ENCODE measurements at places on chromosomes 11 and 22.
A peak's percentile ranks its signal among the peaks of the same experiment; 100 is the strongest.

- peak; percentile 59 for DNase-seq
These were observed 2.3 kb downstream of the RASL10A start for GRCh38 chr22:29313126-29313575.

GRCh38 chr11:4049006-4049405 is 45.6 kb upstream of the RRM1 start:
- peak; percentile 62 for DNase-seq

- no peak for DNase-seq
These were observed 7.9 kb upstream of the MS4A2 start for GRCh38 chr11:60080535-60080934.

DNA sequence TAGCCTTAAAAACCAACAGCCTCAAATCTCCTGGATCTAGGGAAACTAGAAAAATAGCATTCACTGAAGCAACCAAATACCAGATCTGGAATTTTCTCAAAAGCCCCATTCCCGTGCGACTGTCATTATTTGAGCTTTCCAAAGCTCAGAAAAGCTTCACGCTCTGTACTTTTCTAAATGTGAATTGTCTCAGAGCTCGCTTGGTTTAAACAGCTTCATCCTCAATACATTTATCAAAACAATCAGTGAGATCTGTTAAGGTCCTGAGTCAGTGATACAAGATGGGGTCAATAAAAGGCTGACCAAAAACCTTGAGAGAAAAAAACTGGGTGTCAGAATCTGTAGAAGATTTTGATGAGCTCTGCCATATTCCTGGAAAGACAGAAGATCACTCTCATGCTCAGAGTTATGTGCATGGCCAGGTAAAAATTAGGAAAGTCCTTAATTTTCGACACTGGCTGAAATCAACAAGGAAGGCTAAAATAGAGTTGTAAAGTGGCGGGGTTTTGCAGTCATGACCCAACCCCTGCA is 60.2 kb upstream of the VPREB1 start:
- no peak for DNase-seq

GRCh38 chr11:73412308-73412707 is 36.1 kb downstream of the RELT start:
- no peak for DNase-seq

DNA sequence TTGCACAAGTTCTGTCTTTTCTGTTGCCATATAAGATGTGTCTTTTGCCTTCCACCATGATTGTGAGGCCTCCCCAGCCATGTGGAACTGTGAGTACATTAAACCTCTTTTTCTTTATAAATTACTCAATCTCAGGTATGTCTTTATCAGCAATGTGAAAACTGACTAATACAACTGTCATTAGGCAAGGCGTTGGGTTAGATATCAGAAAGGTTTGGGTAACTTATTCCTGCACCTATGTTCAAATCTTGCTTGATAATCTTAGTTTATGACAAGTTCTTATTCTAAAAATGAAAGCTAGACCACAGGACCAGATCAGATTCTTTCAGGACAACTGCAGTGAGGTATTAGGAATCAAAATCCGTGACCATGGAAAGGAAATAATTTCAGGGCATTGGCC is 160.6 kb upstream of the BDNF start:
- no peak for DNase-seq

- DNase-seq, result no peak
These were observed 25.1 kb downstream of the RPL27A start for GRCh38 chr11:8707541-8708191.

DNA sequence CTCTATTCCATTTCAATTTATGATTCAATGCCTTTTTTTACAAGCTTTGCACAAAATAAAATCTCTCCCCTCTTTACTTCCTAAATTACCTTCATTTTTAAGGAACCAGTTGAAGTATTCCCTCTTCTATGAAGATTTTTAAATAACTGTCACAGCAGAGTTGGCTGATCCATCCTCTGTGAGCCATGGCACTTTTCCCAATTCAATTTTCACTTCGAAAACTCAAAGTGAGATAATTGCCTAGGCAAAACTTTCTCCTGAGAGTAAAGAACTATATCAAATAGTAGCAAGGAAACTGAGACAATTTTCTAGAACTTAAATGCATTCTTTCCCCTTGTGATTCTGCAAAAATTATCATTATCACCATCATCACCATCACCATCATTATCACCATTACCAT is 259.9 kb upstream of the ARHGAP20 start:
- no peak for DNase-seq

GRCh38 chr11:115808351-115808940 is 304.2 kb upstream of the CADM1 start:
- no peak for DNase-seq

- DNase-seq, result peak; percentile 91
These were observed 67.7 kb downstream of the TBC1D22A start for GRCh38 chr22:46829941-46830715.

- DNase-seq, result no peak
These were observed 97.8 kb downstream of the PKNOX2 start for GRCh38 chr11:125262194-125262829.

DNA sequence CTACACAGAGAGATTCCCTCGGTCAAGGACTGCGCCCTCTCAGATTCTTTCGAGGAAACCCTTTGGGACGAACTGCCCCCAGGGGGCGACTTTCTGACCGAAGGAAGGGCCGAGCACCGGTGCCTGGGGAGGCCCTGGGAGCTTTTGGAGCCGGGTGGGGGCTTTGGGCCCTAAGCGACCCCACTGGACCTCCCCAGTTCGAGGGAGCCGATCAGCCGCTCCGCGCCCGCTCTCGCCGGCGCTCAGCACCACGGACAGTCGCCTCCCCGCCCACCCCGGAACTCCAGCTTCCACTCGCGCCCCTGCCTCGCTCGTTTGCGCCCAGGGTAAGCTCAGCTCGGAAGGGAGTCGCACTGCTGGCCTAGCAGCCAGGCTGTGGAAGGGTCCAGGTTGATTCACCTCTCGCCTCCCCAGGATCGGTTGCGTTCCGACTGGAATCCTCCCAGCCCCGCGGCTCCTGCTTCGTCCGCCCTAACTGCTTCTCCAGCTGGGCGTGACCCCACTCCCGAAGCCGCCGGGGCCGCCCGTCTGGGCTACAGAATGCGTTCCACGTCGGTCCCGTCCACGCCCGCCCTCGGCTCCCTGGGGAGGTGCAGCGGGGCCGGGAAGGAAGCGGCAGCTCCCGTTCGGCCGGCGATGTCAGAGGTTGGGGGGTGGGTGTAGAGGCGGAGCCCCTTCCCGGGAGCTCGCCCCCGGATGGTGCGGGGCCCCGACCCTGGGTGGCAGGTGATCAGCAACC is 428 bp downstream of the SCN3B start:
- peak; percentile 65 for DNase-seq

DNA sequence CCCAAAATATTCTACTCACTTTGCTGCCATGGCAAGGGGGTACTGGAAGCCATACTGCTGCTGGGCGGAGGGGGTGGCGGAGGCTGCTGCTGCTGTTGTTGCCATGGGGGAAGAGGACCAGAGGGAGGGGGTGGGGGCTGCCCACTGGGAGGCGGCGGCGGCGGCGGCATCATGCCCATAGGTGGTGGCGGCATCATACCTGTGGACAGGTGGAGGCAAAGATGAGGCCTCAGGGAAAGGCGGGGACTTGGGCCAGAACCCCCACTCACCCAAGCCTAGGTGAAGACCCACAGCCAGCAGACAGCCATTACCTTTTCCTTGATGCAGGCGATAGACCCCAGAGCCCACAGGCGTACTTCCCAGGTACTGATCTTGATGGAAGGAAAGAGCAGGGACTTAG is 7.1 kb upstream of the PYGM start:
- no peak for DNase-seq

- no peak for DNase-seq
These were observed 6.7 kb upstream of the DERL3 start for GRCh38 chr22:23845265-23846080.

DNA sequence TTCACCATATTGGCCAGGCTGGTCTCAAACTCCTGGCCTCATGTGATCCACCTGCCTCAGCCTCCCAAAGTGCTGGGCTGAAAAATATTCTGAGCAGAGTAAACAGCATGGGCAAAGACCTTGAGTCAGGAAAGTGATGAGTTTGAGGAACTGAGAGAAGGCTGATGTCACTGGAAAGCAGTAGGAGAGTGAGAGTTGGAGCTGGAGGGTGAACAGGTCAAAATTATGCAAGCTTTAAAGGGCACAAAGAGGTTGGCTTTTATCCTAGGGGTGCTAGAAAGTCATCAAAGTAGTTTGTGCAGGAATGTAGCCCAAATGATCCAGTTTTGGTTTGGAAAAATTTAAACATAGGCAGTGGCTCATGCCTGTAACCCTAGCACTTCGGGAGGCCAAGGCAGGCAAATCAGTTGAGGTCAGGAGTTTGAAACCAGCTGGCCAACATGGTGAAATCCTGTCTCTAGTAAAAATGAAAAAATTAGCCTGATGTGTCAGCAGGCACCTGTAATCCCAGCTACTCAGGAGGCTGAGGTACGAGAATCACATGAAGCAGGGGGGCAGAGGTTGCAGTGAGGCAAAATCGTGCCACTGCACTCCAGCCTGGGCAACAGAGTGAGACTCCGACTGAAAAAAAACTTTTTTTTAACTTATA is 44.7 kb upstream of the CXCR5 start:
- peak; percentile 74 for DNase-seq

DNA sequence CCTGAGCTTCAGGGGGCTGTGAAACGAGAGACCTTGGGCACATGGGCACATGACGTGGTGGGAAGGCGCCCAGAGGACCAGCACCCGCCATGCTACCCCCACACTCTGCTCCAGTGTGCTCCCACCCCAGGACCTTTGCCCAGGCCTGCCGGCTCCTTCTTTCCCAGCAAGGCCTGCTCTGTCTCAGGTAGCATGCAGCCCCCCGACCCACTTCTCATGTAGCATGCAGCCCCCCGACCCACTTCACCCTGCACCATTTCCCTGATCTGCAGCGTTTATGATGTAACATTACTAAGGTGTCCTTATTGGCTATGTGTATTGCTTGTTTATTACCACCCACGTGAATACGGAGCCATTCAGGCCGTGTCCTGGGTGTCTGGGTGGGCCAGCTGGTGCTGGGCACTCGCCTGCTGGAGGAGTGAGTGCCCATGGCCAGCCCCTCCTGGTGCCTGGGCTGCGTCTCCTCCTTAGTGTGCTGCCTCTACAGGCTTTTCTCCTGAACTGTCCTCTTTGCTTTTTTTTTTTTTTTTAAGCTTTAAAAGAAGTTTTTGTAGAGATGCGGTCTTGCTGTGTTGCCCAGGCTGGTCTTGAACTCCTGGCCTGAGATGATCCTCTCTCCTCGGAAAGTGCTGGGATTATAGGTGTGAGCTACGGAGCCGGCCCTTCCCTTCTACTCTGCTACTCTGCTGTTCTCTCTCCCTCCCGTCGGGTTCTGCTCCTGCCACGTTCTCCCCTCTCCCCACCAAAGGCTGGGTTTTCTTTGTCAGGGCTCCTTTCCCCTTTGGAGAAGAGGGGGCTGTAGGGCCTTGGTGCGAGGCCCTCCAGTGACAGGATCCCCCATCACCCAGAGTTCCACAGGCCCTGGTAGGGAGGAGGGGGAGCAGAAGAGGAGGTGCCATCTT is 29.4 kb downstream of the LRP5 start:
- DNase-seq, result no peak

DNA sequence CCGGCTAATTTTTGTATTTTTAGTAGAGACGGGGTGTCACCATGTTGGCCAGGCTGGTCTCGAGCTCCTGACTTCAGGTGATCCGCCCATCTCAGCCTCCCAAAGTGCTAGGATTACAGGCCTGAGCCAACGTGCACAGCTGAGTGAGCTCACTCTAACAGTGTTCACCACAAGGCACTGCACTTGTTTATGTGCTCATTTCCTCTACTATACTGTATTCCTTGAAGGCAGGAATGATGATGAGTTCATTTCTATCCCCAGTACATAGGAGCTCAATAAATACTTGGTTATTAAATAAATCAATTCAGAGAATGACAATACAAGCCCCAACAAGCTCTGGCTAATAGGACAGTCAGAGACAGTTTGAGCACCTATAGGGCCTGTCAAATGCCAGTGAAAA is 29.1 kb downstream of the ALG8 start:
- no peak for DNase-seq

GRCh38 chr11:76690736-76691135 is 20.2 kb upstream of the LRRC32 start:
- DNase-seq, result peak; percentile 91

DNA sequence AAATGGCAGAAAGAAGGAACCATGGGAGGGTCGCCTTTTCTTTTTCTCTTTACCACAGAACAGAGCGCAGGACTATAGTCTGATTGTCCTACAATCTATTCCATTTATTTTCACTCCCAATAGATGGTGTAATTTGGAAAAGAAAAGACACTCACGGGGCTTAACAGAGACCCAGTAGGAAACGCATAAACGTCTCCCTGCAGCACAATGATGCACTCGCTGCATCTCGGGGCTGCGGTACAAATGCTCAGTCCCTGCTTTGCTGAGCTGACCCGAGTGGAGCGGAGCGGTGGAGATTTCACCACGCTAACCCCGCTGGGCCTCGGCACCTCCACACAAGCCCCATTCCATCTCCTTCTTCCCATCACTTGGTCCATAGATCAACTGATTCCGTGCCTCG is 1.5 kb downstream of the FEZ1 start:
- no peak for DNase-seq

DNA sequence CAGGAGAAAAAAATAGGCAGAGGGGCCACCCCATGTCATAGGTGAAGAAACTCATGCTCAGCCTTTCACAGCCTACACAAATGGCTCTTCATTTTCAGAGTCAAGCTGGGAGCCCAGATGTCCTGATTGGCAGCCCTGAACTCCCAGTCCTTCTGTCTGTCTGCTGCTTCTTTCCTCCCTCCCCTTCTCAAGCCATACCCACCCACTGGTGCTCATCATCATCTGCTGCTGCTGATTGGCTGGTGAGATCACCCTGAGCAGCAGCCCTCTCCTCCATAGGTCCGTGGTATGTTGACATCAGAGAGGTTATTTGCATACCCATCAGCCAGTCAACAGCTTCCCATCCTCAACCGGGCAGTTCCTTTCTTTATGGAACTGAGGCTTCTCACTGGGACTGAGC is 46.1 kb upstream of the PRDM11 start:
- peak; percentile 67 for DNase-seq

DNA sequence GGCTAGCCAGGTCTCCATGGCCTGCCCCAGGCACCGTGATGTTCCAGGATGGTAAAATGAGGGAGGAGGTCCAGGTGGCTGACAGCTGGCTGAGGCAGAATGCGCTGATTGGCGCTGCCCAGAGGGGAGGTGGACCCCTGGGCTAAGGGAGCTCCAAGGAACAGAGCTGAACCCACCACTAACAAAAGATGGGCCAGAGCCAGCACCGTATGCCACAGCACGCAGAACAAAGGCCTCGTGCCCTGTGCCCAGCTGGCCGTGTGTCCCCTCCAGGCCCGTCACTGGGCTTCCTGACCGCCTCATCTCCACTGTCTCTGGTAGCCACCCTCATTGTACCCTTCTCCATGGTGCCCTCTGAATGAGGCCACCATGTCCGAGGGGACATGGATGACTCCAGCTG is 19.6 kb upstream of the PRODH start:
- DNase-seq, result no peak

GRCh38 chr11:127445476-127445875 is 444.9 kb upstream of the KIRREL3 start:
- DNase-seq, result no peak

DNA sequence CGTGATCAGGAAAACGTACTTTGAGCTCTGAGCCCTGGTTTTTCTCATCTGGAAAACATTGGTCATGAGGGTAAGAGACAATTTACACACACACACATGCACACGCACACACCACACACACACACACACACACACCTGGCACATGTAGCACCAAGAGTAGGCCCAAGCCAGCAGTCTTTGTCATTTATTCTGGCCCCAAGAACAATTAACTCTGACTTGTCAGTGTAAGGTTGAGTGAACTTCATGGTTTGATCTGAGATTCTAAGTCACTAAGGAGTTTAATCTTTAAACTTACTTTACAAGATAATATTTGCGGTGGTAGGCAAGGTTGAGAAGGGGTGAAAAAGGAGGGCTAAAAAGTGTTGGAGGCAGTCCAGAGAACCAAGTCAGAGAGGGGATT is 44.1 kb downstream of the MMP20 start:
- DNase-seq, result no peak

GRCh38 chr11:61574611-61575010 is 6.3 kb downstream of the SYT7 start:
- no peak for DNase-seq
